ENCODE measurements at places on chromosomes 6 and 20.

- DNase-seq = no peak
Measured at GRCh38 chr6:37155394-37156312, 14.3 kb upstream of the PIM1 start.

DNA sequence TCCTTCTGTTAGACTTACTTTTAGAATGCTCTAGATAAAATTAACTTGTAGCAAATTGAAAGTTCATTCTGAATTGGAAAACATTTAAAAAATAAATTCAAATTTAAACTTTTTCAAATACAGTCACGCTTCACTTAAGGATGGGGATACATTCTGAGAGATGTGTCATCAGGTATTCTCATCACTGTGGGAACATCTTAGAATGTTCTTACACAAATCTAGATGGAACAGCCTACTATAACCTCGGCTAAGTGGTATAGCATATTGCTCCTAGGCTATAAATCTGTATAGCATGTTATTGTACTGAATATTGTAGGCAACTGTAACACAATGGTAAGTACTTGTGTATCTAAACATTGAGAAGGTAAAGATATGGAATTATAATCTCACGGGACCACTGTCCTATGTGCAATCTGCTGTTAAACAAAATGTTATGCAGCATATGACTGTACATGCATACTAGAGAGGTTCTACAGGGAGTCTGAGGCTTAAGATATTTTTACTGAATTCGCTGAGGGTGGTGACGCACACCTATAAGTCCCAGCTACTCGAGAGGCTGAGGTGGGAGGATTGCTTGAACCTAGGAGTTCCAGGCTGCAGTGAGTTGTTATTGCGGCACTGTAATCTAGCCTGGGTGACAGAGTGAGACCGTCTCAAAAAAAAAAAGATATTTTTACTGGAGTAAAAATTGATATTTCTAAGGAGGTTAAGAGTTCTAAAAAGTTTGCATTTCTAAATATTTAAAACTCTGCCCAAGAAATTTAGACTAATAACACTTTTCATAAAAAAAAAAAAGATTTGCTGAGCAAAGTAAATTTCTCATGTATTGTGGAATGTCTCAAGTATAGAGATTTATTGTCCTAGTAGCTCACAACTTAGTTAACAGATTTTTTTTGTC is 87.3 kb upstream of the TULP1 start:
- no peak for DNase-seq

GRCh38 chr6:47634210-47635047 is 64.0 kb upstream of the ADGRF4 start:
- DNase-seq = no peak

DNA sequence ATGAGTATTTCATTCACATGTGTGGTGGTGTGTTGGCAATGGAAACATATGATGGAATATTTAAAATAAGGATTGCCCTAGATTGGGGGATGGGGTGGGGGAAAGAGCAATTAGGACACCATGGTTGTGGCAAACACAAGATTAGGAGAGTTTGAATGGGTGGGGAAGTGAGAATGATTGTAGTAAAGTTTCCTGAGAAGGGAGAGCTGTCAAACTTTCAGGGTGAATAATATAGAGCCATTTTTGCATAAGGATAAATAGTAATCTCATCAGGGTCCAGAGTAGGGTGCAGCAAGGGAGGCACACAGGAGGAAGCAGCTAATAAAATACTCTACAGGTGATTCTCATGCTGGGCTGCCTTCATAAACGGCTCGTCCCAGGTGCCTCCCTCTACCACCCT is 294.9 kb upstream of the MARCKS start:
- DNase-seq = no peak

DNA sequence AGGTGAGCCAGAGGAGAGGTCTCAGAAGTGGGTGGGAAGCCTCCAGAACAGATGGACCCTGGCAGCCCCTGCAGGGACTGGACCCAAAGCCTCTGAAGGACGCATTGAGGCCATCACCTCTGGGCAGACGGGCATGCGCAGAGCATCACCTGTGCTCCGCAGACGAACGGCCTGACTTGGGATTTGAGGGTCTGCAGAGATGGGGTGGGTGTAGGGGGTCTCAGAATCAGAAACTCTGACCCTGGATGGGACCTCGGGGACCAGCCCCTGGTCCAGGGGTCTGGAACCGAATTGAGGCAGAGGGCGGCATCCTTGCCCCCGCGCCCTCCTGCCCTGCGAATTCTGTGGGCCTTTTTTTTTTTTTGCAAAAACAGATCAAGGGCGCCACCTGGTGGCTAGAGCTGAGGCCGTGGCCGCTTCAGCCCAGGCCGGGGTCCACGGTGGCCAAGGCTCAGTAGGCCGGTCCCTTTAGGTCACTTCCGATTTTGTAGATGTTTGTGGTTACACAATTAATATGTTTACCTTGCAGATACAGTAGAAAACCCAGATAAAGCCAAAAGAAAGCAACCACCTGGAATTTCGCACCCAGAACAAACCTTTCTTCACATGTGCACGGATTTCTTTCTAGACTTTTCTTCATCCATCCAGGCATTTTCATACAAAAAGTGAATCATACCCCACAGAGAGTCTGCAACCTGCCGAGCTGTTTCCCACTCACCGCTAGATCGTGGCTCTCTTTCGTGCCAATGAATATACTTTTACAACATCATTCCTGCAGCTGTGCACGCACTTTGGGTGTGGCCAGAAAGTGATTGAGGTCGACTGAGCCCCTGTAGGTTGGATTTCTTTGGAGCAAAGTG is 25.9 kb downstream of the ZBP1 start:
- DNase-seq = no peak

DNA sequence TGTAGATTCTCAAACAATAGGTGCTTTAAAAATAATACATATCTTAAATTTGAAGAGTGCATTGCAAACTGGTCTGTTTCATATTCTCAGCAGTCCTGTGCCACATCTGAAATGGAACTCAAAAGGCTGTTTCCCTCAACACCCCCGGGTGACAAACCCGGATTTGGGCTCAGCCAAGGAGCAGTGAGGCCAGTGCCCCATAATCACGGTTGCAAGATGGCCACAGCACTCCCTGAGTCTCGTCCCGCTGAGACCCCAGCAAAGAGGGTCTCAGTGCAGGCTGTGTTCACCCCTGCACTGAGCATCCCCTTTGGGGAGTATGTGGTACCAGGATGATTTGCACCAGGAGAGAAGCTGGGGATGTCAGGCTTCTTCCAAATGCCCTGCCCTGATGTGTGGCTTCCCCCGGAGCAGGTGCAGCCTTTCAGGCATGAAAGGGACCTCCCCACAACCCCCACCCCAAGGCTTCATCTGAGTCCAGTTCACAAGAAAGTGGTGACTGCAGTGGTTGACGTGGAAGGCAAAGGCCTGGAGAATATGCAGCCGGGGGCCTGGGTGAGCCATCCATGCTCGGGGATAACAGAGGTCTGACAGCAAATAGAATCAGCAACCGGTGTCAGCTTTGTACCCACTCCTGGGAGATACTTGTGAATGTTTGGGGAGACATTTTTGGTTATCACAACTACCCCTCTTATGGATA is 202.9 kb downstream of the SYNDIG1 start:
- DNase-seq = no peak

- no peak for DNase-seq
Measured at GRCh38 chr20:49400904-49401303, 81.6 kb downstream of the KCNB1 start.

DNA sequence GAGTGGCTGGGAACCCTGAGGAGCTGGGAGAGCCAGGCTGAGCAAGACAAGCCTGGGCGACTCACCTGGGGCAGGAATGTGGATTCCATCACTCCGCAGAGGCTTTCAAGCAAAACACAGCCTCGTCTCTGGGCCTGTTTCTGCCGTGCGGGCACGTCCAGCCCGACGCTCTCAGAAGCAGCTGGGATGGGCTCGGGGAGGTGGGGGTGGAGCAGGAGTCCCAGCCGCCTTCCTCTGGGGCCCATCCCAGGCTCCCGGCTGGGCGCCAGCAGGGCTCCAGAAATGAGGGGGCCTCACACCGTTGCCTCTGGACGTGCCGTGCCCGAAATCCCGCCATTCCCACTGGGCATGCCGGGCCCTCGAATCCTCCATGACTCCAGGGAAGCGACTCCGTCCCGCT is 8.7 kb upstream of the RPS21 start:
- no peak for DNase-seq

GRCh38 chr6:16834242-16834641 is 73.0 kb upstream of the ATXN1 start:
- no peak for DNase-seq

DNA sequence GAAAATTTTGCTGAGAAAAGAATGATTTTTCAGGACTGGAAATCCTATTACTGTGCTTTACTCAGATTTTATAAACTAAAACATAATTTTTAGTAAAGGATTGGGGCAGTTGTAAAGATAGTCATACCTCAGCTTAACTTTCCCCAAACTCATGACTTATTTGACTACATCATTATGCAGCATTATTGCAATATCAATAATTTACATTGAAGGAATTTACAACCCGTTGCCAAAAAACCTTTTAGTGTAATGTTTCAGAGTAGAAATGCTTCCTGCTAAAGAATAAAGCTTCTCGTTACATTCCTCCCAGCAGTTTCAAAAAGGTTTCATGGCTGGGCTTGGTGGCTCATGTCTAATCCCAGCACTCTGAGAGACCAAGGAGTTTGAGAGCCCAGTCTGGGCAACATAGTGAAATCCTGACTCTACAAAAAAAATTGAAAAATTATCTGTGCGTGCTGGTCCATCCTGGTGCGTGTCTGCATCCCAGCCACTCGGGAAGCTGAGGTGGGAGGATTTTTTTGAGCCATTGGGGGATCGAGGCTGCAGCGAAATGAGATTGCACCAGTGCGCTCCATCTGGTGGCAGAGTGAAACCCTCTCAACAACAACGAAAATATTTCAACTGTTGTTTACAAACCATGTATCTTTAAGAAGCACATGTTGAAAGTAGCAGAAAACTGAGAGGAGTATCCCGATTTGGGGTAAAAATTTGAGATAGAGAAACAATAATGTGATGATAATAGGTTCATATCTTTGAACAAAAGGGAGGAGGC is 4.4 kb downstream of the AMD1 start:
- DNase-seq = no peak

DNA sequence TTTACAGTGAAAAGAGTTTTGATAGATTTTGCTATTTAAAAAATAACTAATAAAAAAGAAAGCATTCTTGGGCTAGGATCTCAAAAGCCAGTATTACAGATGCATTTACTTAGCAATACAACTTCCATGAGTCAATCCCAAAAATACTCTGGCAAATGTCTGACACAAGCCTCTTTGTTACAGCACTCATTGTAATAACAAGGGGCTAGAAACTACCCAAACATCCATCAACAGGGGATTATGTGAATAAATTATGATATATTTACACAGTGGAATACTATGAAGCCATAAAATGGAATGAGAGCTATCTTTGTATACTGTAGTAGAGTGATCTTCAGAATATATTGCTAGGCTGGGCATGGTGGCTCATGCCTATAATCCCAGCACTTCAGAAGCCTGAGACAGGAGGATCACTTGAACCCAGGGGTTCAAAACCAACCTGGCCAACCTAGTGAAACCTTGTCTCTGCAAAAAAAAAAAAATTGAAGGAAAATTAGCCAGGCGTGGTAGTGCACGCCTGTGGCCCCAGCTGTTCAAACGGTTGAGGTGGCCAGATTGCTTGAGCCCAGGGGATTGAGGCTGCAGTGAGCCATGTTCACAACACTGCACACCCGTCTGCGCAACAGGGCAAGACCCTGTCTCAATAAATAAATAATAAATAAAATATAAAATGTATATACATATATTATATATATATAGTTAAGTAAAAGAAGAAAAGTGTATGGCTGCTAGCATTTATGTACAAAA is 34.7 kb upstream of the TOP1 start:
- DNase-seq = no peak

- DNase-seq = no peak
Measured at GRCh38 chr20:5678777-5679176, 71.4 kb upstream of the SHLD1 start.

- DNase-seq = no peak
Measured at GRCh38 chr6:47476781-47477496, 650 bp upstream of the CD2AP start.

- DNase-seq = no peak
Measured at GRCh38 chr6:155291291-155291690, 23.0 kb downstream of the TFB1M start.

DNA sequence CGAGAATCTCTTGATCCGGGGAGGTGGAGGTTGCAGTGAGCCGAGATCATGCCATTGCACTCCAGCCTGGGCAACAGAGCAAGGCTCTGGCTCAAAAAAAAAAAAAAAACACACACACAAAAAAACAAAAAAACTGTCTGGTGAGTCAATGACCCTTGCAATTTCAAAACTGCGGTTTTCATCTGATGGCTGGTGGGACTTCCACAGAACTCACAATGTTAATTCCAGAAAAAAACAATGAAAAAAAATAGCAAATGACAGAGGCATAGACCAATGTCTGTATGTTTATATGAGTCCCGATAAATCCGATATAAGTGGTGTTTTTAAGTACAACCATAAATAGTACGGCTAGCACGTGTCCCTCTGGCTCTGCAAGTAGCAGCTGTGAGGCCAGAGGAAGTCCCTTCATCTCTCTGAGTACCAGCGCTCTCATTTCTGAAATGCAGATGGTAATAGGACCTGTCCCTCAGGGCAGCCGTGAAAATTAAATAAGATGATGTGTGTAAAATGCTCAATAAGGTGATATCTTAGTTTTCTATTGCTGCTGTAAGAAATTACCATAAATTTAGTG is 21.9 kb upstream of the PTPN1 start:
- DNase-seq = no peak

GRCh38 chr6:63493557-63493956 is 78.7 kb upstream of the LOC128125822 start:
- no peak for DNase-seq

DNA sequence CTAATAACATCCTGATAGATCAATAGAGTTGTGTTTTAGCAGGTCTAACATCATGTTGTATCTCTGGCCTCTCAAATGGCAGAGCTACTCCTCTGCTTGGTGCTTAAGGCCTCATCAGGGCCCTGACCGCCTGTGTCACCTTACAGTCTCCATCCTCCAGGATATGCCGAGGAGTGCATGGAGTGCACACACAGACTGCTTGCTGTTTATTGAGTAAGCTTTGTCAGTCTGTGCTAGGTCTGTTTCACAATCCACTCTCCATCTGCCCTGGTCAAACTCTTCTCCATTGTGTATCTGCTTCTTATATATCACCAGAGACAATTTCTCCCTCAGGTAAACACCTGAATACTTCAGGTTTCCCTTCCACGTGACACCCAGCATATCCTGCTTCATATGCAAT is 136.1 kb downstream of the SLC24A3 start:
- no peak for DNase-seq

GRCh38 chr6:104683809-104684208 is 175.9 kb downstream of the HACE1 start:
- DNase-seq = no peak

DNA sequence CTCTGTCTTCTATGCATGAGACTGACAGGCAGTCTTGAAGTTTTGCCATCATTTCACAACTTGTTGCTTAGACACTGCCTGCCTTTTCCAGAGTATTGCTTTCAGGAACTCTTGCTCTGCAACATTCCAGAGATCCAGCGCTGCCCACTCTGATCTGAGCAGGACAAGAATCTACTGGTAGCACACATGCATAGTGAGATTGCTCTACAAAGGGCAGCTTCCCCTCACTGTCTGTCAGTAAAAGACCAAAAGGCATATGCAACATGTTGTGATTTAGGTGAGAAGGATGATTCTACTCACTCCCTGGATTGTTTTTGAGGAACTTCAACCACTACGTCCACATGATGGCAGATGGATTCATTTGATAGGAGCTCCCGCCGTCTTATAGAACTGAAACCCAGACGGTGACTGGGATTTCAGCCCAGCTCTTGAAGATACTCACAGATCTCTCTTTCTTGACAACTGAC is 259.1 kb downstream of the ARID1B start:
- no peak for DNase-seq

GRCh38 chr6:165876588-165876987 is 213.5 kb upstream of the PDE10A start:
- no peak for DNase-seq

Measured in BJ (cell line).